Stimulated activated CD8-positive, alpha-beta memory T cell treated with anti-CD3 and anti-CD28 coated beads, Interleukin-4, amount 100 ng/mL, for 1 hour (primary cell): ENCODE measurements at places on chromosomes 6 and 20.

- no peak for DNase-seq
Observed at GRCh38 chr6:36758516-36759147, 61.0 kb downstream of the RAB44 start.

DNA sequence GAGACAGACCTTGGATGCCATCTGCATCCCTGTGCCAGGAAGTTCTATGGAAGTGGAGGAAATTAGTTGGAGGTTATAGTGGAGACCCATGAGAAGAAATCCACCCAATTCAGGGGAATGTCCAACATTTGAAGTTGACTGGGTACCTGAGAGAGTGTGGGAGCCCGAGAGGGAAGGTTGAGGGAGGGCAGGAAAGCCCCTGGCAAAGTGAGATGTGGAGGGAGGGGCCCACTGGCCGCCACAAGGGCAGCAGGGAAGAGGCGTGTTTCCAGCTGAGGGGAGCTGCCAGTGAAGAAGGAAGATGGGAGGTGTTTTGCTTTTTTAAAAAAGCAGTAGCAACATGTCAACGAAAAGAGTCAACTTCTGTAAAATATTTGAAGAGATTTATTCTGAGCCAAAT is 16.3 kb upstream of the SERPINB9 start:
- no peak for DNase-seq

DNA sequence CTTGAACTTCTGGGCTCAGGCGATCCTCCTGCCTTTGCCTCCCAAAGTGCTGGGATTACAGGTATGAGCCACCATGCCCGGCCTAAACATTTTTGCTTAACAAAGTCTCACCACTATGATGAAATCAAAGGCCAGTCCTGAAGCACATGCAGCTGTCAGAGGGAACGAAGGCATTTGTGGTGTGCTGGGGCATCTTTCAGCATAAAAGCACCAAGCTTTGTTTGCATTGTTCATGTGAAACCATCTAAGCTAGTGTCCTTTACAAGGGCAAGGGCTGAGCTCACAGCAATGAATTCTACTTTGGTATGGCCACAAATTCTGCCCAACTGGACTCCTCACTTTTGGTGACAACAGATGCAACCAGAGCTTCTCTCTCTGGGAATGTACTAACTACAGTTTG is 66.8 kb downstream of the ZFP64 start:
- DNase-seq: no peak

GRCh38 chr6:3235486-3235885 is 8.0 kb upstream of the TUBB2B start:
- DNase-seq: no peak

DNA sequence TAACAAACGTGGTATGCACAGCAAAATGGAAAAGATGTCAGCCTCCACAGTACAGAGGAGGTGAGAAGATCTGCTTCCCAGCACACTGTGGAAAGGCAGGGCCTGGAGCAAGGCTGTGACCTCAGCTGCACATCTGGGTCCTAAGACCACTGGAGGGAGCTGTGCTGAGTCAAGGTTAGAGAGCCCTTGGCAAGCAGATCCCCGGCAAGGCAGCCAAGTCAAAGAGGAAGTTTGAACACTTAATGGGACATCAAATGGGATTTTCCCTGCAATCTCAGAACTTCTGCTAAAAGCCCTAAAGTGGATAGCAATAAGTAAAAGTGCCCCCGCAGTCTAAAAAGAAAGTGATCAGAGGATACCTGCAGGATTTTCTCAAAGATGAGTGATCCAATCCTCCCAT is 39.5 kb downstream of the UNC5CL start:
- DNase-seq: no peak

DNA sequence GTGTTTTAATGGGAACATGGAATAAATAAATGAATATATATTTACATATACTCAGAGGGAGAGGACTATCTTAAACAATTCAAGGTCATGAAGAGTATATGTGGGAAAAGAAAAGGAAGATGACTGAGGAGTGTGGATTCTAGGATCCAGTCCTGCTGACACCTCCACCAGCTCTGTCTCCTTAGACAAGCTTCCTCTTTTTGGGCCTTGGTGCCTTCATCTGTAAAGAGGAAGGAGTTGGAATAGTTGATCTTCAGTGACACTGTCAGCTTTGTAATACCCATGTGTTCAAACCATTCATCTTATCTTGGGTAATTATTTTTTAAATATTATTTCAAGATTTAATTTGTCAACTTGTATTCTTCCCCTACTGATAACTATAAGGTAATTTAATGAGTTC is 338.0 kb downstream of the ADGRB3 start:
- DNase-seq: no peak

DNA sequence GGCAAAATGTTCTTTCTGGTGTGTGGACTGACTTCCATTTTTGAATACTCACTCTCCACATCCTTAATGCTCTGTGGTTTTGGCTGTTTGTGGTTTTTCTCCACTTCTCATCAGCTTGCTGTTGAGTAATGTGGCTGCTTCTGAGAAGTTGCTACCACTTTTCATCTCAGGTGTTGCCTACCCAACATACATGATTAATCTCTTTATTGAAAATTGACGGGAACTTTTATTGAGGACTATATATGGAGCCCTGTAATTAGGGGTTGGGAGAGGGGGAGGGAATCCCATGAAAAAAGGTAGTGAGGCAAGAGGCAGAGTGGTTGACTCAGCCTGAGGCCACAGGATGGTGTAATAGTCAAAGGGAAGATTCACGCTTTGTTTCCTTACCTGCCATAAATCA is 17.6 kb downstream of the IL22RA2 start:
- no peak for DNase-seq

- no peak for DNase-seq
Observed at GRCh38 chr6:1601158-1602048, 8.3 kb upstream of the FOXC1 start.

GRCh38 chr6:29757701-29758293 is 34.6 kb downstream of the HLA-F start:
- no peak for DNase-seq

- DNase-seq: no peak
Observed at GRCh38 chr6:170131351-170131750, 159.5 kb downstream of the DLL1 start.

DNA sequence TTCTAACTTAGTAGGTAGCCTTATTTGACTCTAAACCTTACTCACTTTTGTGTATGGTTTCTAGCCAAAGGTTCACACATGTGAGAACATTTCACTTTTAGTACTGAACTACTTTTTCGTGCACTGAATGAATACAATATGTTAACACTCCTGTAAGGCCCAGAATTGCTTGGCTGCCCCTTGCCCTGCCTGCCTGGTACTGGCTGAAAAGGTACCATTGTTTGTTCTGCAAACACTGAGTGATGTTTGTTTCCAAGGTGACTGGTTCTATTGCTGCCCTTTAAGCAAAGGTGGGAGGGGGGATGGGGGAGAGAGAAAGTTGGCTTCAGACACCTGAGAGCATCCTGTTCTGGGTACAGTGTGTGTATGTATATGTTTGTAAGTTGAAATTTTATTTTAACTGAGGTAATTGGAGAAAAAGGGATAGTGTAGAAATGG is 31.2 kb downstream of the RREB1 start:
- no peak for DNase-seq

DNA sequence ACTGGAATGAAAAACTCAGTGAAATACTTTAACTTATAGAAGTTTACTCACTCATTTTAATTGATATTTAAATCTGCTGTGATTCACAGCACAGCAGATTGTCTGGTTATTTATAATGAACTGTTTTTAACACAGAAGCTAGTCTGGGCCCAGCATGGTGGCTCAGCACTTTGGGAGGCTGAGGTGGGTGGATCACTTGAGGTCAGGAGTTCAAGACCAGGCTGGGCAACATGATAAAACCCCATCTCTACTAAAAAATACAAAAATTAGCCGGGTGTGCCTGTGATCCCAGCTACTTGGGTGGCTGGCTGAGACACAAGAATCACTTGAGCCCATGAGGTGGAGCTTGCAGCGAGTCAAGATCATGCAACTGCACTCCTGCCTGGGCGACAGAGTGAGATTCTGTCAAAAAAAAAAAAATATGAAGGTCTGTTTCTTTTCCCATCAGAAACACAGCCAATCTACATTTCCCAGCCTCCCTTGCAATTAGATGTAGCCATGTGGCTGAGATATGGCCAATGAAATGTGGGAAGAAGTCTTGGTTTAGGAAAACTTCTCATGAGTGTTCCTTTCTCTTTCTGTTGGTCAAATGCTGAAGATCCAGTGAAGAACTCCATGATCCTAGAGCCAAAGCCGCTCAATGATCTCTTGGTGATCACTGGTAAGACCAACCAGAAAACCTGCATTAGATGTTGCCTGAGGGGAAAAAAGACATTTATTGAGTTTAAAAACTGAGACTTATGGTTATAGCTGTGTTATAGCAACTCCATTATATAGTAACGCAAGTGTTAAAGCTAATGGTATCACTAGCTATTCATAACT is 31.3 kb upstream of the BTN3A2 start:
- DNase-seq: no peak

DNA sequence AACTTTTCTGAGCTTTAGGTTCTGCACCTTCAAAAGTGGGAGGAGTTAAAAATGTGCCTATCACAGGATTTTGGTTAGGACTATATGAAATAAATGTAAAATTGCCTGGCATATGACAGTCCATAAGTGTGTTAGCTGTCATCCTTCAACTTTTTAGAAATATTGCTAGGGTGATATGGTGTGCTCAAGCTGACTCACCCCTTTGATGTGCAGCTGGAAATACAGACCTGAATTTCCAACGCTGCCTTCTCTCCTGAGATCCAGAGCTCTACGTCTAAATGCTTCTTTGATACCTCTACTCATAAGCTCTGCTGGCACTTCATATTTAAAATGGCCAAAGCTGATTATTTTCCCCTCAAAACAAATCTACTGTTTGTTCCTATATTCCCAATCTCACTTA is 2.7 kb downstream of the SLC35B3 start:
- no peak for DNase-seq

DNA sequence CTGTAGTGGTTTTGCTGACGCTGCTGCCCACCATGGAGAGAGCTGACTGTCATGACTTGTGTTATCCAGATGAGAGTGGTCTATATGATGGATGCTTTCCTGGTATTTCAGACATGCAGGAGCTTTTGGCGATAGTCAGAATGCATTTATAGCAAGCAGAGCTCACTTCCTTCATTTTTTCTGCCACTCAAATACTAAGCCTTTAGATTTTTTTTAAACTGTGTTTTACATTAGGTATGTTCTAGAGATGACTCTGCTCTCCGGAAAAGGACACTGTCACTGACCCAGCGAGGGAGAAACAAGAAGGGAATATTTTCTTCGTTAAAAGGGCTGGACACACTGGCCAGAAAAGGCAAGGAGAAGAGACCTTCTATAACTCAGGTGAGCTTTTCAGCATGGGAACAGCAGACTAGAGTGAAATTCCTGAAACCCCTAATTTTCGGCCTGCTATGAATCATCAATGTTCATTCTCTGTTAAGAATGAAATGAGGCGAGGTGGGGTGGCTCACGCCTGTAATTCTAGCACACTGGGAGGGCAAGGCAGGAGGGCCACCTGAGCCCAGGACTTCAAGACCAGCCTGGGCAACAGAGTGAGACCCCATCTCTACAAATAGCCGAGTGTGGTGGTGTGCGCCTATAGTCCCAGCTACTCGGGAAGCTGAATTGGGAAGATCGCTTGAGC is 98.6 kb upstream of the CLDN20 start:
- DNase-seq: no peak

DNA sequence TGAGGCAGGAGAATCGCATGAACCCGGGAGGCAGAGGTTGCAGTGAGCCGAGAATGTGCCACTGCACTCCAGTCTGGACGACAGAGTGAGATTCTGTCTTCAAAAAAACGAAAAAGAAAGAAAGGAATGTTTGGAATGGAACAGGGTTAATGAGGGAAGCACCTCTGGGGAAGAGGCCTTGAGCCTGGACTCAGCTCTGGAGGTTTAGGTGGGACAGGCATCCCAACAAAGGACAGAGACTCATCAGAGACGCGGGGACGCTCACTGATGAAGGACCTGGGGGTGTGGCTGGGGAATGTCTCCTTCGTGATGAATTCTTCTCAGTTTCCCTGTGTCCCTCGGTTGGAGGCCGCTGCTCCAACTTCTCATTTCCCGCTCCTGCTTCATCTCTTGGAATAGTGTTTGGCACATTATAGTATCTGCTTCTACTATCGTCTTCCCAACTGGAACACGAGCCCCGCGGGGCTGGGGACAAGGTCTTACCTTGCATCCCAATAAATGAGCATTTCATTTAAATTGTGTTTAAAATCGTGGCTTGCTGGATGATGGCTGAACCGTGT is 27.6 kb downstream of the KIF25 start:
- DNase-seq: no peak

DNA sequence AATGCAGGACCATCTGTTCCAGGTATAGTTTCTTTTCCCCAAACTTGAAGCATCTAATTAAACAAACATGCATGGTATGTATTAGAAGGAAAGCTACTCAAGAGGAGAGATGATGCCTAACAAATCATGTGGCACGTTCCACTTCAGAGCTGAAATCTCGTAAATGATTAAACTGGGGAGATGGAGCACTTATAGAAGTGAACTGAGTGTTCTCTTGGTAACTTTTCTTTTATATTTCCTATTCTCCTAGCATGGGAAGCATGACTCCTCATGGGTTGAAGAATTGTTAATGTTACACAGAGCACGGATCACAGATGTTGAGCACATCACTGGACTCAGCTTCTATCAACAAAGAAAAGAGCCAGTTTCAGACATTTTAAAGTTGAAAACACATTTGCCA is 61.1 kb downstream of the CCN2 start:
- DNase-seq: no peak

DNA sequence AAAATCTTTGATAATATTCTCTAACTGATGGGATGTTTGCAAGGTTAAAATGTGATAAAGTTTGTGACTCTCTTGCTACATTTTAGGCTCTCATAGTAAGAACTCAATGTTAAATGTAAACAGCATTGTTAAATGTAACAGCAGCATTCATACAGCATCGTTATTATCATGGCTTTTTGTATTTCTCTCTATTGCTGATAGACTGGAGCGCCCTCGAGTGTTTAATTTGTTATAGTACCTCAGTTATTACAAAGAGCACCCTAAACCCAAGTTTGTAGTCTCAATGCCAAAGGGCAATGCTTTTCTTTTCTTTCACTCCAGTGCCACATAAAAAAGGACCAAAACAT is 14.9 kb upstream of the TTPAL start:
- no peak for DNase-seq

DNA sequence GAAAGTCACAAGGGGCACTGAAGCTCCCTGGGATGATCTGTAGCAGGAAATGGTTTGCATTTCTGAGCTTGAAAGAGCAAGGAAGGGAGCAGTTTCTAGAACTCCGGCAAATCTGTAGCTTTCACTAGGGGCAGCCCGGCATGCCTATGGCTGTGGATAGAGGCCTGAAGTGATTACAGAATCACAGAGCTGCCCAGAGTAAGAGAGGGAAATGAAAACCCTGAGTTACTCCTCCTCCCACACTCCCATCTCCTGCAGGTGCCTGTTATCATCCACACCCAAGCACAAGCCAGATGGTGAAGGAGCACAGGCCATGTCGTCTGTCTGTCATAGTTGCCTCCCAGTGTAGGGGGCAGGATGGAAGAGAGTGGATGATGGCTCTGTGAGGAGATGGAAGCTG is 37.1 kb downstream of the HLA-F start:
- DNase-seq: no peak

- DNase-seq: no peak
Observed at GRCh38 chr6:161919691-161920090, 645.8 kb upstream of the AGPAT4 start.
